ENCODE measurements at places on chromosomes 1 and 21.

DNA sequence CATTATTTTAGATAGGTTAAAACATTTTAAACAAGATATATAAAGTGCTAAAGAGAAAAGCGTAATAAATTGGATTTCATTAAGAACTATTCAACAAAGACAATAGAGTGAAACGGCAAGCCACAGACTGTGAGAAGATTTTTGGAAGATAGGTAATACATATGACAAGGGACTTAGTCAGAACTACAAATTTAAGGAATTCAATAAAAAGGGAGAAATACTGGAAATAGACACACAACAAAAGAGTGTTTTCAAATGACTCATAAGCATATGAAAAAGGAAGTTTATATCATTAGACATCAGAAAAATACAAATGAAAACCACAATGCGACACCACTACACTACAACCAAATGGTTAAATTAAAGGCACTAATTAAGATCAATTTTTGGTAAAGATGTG lies 90.5 kb downstream of the GDAP2 start:
- no peak for DNase-seq

DNA sequence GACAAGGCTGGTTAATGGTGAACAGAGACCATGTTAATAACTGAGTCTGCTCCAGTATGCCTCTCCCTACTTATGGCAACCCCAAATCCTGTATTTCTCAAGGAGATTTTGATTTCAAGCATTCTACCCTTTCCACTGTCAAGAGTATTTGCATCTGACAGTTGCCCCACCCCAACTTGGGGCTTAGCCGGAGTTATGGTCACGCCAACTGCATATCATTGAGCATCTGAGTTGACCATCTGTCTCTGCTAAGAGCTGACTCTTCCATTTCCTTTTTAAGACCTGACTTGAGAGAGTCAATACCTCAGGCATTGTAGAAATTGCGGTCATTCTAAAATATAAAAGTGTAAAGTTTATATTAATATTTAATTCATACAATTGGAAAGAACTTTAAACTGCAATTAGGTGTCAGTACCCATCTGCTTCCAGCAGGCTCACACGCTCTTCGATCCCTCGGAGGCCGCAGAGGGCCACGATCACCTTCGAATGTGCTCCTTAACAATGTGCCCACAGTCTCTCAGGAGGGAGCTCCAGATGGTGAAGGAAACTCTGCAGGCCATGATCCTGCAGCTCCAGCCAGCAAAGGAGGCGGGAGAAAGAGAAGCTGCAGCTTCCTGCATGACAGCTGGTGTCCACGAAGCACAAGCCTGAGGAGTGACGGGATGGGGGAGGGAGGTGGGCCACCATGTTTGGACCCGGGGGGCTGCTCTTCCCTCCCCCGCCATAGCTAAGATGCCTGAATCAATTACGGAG lies 409.8 kb downstream of the DISC1 start:
- DNase-seq, result no peak

- no peak for DNase-seq
Measured at GRCh38 chr1:220113136-220113695, 19.3 kb downstream of the IARS2 start.

- DNase-seq, result no peak
Measured at GRCh38 chr1:198168227-198168626, 11.4 kb downstream of the NEK7 start.

GRCh38 chr1:3714814-3715213 lies 37.4 kb upstream of the CCDC27 start:
- no peak for DNase-seq

DNA sequence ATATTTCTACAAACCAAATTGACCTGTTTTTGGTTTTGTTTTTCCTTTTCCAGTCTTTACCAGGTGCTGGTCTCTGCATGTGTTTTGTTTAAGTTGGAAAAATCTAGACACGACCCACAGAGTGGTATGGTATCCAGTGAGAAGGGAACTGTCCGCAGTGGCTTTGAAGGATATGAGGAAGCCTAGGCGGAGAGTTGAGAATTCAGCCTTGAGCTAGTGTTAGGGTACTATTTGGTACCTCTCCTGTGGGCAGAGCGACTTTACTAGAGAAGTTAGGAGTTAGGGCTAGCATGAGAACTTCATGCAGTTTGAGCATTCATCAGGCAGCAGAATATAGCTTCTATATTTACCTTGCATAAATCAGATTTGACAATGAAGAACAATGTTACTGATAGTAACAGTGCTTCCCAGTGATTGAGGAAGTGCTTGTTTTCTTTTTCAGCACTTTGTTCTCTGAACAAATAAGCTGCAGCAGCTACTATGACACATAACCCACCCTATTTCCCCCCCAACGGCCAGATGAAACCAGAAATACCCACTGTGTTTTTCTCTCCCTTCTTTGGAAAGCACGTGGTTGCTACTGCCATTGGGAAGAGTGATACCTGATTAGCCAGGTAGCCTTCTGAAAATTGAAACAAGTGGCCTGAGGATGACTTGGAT lies 19.0 kb downstream of the MRPS6 start:
- DNase-seq, result no peak

GRCh38 chr1:36458910-36459309 lies 5.3 kb downstream of the MRPS15 start:
- DNase-seq, result no peak

GRCh38 chr1:240991230-240991629 lies 365.8 kb downstream of the RGS7 start:
- no peak for DNase-seq

DNA sequence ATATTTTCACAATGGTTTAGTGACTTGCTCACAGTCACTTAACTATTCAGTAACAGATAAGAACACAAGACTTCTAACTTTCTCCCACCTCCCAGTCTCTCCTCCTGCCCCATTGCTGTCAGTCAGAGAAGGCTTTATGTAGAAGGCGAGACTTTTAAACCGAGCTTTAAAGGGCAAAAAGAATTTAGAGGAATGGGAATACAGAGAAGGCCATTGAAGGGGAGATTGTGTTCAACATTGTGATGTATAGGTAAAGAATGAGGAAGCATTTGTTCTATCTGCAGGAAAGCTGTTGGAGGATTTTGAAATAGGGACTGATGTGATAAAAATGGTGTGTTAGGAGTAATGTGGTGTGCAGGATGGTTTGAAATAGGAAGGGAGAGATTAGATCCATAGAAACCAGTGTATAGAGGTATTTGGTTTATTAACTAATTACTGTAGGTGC lies 7.3 kb downstream of the POU2F1 start:
- no peak for DNase-seq

DNA sequence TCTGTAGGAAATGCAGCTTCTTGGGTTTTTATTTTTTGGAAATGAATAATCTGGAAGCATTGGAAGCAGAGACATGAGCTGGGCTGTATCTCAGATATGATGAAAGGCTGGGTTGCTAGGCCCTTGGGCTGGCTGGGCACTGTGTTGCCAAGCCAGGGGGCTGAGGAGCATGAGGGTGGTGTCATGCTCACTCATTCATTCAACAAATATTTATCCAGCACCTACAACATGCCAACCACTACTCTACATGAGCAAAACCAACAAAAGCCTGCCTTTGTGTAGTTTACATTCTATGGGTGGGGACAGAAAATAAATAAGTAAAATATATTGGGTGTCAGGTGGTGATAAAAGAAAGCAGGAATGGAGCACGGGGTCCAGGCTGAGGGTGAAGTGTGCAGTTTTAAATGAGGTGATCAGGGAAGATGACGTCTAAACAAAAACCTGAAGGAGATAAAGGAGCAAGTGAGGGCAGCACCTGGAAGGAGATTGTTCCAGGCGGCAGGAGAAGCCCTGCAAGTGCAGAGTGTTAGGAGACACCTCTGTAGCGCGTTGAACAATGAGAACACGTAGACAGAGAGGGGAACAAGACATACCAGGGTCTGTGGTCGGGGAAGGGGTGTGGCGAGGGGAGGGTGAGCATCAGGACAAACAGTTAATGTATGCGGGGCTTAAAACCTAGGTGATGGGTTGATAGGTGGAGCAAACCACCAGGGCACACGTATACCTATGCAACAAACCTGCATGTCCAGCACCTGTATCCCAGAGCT lies 10.9 kb downstream of the TAGLN2 start:
- DNase-seq, result no peak

- no peak for DNase-seq
Measured at GRCh38 chr1:29319300-29320110, 83.2 kb downstream of the PTPRU start.

- no peak for DNase-seq
Measured at GRCh38 chr21:29053011-29053553, 20.4 kb downstream of the CCT8 start.

- no peak for DNase-seq
Measured at GRCh38 chr1:109827986-109828385, 64.3 kb upstream of the EPS8L3 start.

- DNase-seq, result no peak
Measured at GRCh38 chr1:17195731-17196130, 9.2 kb upstream of the PADI1 start.

DNA sequence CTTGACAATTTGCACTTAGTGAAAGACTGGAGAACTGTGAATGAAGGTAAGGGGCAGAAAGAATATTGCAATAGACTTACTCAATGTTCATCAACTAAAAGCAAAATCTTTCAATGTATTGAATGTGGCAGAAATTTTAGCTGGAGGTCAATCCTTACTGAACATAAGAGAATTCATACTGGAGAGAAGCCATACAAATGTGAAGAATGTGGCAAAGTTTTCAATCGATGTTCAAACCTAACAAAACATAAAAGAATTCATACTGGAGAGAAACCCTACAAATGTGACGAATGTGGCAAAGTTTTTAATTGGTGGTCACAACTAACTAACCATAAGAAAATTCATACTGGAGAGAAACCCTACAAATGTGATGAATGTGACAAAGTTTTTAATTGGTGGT lies 80.7 kb downstream of the JMJD4 start:
- no peak for DNase-seq

GRCh38 chr1:204623894-204624361 lies 61.6 kb downstream of the LRRN2 start:
- no peak for DNase-seq

- DNase-seq, result no peak
Measured at GRCh38 chr1:214391873-214392645, 111.1 kb downstream of the SMYD2 start.

GRCh38 chr1:173152598-173152997 lies 54.5 kb downstream of the TNFSF4 start:
- no peak for DNase-seq

DNA sequence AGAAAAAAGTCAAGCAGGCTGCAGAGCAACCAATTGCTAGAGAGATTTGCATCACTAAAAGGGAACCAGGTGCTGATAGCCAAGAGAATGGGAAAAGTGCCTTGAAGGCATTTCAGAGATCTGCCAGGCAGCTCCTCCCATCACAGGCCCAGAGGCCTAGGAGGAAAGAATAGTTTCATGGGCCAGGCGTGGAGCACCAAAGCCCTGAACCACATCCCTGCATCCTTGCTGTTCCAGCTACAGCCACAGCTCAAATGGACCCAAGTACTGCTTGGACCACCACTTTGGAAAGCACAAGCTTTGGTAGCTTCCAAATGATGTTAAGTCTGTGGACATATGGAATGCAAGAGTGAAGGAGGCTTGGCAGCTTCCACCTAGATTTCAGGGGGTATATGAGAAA lies 29.7 kb upstream of the ZSWIM5 start:
- DNase-seq, result no peak

- DNase-seq, result no peak
Measured at GRCh38 chr1:33441088-33441745, 10.3 kb upstream of the PHC2 start.

DNA sequence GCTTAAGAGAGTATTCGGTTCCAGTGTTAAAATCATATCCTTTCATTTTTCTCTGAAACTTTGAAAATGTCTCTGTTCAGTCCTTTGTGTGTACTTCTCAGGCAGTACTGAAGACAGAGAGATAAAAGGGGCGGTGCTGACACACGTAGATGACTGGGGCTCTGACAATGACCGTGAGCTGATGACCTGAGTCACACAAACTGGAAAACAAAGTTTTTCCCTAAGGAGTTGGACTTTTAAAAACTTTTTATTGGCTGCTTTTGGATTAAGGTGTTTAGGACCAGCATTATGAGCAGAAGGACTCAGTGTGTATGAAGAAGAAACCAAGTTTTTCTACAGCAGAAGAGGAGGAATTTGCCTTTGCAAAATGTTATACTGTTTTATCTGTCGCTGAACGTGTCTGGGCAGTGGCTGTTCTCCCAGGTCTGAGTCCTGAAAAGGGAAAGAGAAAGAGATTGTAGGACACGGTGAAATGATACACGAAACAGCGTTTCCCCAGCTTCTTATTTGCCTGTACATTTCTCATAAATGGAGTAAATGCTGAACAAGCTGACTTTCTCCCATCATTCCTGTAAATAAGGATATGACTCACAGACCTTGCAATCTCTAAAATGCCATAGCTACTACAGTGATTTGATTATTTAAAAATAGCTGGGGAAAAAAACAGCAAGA lies 51.5 kb downstream of the MAP3K7CL start:
- DNase-seq, result no peak

DNA sequence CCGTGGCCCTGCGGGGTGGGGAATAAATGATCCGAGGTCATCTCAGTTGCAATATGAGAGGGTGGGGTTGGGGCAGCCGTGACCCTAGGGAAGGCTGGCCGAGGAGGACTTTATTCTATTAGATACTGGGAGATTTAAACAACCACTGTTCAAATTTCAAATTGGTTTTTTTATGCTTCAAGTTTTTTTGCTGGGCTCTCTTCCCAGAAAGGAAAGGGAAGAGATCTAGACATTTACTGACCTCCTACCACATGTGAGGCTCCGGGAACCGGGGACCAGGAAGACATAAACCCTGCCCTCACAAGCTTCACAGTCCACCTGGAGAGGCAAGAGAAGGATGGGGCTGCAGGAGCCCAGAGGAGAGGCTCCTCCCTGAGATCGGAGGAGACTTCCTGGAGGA lies 207.3 kb downstream of the FOXD2 start:
- no peak for DNase-seq

DNA sequence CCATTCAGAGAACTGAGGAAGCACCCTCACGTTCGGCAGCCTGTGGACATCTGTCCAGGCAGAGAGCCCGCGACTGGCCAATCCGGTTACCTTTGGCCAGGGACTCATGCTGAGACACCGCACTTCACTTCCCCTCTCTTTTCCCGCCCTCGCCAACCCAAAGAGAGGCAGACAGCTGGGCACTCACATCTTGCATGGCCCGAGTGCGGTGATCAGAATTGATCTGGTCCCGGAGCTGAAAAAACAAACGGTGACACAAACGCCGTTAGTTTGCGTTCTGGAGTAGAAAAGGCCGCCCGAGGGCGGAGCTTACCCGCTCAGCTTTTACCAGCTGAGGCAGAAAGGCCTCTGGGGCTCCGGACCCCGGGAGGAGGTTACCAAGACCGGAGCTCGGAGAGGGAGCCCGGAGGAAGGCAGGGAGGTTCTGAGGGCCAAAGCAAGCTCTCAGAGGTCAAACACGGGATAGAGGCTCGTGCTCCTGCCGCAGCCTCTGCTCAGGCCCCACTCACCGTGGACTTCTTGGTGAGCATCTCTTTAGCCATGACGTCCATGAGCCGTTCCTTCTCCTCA lies 376 bp downstream of the SF3A3 start:
- no peak for DNase-seq

- no peak for DNase-seq
Measured at GRCh38 chr1:206050655-206051235, 2.2 kb upstream of the RHEX start.

- DNase-seq, result no peak
Measured at GRCh38 chr1:54557671-54558355, 9.8 kb downstream of the ACOT11 start.

GRCh38 chr1:116666187-116667077 lies 1.1 kb downstream of the IGSF3 start:
- DNase-seq, result no peak
